ENCODE measurements at places on chromosomes 5 and 9.

GRCh38 chr5:73909474-73909873 is 283.5 kb downstream of the ARHGEF28 start:
- no peak for DNase-seq

- no peak for DNase-seq
These were observed 14.6 kb downstream of the USP20 start for GRCh38 chr9:129849901-129850300.

GRCh38 chr9:121107881-121108280 is 33.1 kb downstream of the CNTRL start:
- DNase-seq, result no peak

GRCh38 chr9:131537946-131538345 is 6.9 kb upstream of the UCK1 start:
- no peak for DNase-seq

DNA sequence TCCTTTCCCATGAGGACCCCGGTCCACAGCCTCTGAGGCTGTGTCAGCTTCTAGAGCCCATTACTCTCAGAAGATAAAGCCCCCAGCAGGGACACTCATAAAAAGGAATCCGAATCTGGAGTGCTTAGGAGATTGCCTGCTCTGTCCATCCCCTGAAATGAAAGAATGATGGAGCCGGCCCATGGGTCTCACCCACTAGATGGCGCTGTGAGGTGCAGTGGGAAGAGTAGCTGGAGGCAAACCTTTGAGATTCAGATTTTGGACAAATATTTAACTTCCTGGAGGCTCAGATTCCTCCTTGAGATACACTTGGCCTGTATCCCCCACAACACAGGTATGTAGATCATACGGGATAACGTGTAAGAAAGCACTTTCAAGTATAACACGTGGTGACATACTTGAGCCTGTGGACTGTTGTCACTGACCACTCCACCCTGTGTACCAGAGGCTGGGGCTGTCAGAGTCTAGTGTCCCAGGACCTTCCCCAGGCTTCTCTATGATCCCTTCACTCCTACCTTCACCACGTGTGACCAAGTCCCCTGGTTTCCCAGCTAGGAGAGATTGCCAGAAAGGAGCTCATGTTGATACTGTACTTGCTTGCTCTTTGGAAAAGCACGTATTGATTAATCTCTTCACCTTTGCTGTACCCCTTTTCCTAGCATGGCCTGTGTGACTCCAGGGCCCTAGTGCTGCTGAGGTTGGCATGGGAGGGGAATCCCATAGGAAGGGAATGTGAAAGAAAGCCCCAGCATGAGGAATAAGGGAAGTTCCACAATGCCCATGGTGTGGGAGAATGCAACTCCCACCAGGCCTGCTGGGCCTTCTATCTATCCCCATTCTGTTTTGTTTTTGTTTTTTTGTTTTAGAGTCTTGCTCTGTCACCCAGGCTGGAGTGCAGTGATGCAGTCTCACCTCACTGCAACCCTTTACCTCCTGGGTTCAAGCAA is 32.1 kb downstream of the TRMO start:
- peak; percentile 24 for DNase-seq

DNA sequence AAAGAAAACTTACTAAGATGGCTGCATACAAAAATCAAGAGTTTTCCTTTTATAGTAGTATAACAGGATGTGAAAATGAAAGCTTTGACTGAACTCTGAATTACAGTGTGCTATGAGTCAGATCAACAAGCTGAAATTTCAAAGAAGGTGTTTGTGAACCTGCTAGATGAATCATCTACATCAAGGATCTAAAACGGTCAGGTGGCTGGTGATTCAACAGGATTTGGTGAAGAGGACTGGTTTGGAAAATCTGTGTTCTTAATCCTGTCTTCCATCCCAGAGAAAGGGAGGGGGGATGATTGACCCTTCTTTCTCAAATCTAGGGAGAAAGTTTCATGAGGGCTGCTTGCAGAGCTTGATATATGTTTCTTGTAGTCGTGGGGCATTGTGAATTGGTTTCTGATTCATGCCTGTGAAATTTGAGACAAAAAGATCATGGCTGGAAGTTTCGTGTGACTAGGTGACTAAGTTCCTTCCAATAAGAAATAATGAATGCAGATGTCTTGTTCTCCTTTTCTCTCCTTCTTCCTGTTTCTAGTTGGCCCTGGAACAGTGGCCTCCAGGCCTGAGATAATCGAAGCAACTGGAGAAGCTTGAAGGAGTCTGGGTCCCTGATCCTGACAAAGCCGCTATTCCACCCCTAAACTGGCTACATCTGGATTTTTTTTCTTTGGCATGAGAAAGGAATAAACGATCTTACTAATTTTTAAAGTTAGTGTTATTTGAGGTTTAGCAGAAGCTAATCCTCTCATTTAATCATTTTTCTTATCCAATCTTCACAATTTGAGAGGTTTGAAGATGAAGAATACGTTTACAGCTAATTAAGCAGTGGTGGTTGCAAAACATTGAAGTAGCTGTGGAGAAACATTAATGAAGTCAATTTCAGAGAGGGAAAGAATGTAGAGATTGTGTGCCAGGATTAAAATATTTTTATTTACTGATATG is 67.2 kb downstream of the MRPS30 start:
- DNase-seq, result no peak

DNA sequence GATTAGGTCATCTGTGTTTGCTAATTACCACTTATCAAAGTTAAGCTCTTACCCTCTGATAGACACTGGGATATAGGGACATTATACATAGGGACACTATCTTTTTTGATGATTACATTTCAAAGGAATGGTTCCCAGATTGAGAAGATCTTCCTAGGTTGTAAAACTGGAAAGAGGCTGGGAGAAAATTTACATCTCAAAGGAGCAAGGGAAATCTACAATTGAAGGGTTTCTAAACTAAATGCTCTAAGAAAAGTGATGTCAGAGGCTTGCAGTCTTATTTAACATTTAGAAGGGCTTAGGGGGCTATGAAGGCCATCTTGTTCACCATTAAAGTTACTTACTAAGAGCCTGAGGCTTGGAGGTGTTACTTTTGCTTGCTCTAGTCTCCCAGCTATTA is 242.8 kb downstream of the PRR16 start:
- no peak for DNase-seq

DNA sequence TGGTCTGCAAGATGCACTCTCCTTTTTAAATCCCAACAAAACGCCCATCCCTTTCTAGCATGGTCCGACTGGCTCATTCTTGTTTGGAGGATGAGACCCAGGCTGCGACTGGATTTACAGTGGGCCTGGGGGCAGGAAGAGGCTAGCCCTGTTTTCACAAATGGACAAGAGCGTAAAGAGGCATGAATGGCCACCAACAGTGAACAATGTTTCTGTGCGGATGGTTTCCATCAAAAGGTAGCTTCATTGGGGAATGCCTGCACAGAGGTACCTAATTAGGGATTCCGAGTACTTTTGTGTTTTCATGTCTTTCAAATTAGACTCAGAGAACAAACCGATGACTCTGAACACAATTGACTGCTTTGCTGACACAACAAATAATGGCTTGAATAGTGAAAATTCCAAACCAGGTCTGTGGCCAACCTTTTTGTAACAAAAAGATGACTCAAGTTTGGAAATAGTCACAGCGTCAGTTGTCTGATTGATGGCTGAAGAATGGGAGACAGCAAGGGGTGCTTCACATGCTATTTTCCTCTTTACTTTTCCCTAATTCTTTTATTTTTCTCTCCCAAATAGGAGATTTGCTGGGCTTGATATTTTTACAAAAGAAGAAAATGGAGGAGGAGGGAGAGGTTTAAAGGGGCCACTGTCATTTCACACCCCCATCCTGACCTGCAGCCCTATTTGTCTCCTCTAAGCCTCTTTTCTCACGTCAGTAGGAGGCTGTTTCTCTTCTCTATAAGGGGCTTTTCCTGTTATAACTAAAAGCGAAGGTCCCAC is 208.1 kb upstream of the S1PR3 start:
- no peak for DNase-seq

DNA sequence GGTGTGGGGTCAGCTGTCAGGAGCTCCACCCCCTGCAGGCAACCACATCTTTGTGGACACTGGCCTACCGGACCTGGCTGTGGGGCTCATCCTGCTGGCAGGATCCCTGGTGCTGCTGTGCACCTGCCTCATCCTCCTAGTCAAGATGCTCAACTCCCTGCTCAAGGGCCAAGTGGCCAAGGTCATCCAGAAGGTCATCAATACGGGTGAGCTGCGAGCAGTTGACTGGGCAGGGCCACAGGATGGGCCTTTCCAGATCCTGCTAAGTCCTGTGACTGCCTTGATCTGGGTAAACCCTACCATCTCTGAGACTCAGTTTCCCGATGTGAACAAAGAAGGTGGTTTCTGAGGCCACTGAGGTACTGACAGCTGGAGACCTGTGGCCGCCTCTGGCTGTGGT is 6.5 kb downstream of the PFN3 start:
- no peak for DNase-seq

- DNase-seq, result no peak
These were observed 71.2 kb downstream of the TENT4A start for GRCh38 chr5:6784481-6784880.

- no peak for DNase-seq
These were observed 289.4 kb upstream of the DAB2 start for GRCh38 chr5:39714036-39714698.

DNA sequence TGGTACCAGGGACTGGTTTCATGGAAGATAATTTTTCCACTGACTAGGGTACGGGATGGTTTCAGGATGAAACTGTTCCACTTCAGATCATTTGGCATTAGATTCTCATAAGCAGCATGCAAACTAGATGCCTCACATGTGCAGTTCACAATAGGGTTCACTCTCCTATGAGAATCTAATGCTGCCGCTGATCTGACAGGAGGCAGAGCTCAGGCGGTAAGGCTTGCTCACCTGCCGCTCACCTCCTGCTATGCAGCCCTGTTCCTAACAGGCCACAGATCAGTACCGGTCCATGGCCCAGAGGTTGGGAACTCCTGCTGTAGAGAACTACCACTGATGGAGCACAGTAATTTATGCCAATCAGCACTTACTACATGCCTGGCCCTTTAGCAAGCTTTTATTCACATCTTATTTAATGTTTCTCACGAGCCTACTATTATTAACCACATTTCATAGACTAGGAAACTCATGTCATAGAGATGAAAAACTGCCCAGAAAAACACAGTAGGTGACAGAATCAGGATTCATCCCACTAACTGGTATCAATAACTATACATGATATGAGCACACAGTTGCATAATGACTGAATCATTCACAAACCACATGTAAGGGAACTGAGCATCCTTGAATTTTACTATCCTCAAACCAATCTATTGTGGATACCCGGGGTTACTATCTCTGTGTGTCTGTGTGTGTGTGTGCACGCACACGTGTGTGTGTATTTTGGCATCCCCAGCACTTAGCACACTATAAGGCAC is 46.5 kb downstream of the SVEP1 start:
- DNase-seq, result no peak

- DNase-seq, result no peak
These were observed 2.6 kb downstream of the UBTD2 start for GRCh38 chr5:172280929-172281328.

- no peak for DNase-seq
These were observed 179.2 kb downstream of the FBN2 start for GRCh38 chr5:128358826-128359225.

GRCh38 chr5:34026089-34026761 is 16.8 kb downstream of the C1QTNF3 start:
- DNase-seq, result no peak

GRCh38 chr5:153755913-153756500 is 265.5 kb downstream of the GRIA1 start:
- no peak for DNase-seq

DNA sequence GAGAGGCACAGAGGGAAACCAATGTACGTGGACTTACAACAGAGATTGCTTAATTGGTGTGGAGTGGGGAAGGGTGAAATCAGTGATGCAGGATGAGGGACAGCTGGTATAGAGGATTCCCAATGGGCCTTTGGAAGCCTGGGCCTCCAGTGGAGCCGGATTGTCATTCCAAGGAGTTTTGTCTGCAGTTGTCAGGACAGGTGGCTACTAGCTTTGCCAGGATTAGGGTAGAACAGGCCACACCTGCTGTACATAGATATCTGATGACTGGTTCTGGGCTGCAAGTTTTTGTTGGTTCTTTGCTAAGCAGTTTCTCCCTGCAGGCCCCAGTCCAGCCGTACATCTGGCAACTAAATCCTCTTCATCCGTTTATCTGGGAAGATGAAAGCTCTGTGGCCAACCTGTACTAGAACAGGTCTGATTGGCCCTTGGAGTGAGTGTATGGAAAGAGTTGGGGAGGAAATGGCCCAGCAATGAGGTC is 4.2 kb downstream of the SKP2 start:
- no peak for DNase-seq

- no peak for DNase-seq
These were observed 32.3 kb upstream of the NIPBL start for GRCh38 chr5:36844305-36844704.

- DNase-seq, result no peak
These were observed 22.6 kb upstream of the TTC39B start for GRCh38 chr9:15329539-15330109.

- no peak for DNase-seq
These were observed 419.4 kb upstream of the CLINT1 start for GRCh38 chr5:158278216-158278925.

DNA sequence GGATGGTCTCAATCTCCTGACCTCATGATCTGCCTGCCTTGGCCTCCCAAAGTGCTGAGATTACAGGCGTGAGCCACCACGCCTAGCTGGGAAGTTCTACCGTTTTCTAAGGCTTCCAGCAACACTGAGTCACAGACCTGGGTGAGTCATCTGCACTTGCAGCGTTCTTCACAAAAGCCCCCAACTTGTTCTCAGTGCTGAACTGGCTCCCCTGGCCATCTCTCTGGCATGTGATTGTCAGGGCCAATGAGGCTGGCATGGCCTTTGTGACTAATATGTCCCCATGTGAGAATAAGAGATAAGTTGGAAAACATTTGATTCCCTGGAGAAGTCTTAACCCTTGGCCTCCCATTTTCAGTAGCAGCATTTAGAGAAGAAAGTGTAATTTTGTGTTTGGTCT is 124.4 kb downstream of the WDR41 start:
- DNase-seq, result no peak

DNA sequence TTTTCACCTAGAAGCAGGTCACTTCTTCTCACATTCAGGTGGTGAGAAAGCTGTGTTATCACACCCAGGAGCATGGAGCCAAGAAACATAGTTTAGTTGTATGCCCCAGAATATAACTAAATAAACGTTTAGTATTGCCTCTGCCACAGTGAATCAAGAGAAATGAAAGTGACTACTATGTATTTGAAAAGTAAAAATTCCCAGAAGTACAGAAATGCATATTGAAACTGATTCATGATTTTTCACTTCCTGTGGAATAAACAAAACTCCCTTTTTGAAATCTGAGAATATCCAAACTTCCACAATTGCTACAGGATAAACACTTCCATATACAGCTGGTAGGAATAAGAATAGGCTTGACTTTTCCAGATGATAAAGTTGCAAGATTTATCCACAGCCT is 15.3 kb upstream of the NINJ1 start:
- DNase-seq, result no peak

DNA sequence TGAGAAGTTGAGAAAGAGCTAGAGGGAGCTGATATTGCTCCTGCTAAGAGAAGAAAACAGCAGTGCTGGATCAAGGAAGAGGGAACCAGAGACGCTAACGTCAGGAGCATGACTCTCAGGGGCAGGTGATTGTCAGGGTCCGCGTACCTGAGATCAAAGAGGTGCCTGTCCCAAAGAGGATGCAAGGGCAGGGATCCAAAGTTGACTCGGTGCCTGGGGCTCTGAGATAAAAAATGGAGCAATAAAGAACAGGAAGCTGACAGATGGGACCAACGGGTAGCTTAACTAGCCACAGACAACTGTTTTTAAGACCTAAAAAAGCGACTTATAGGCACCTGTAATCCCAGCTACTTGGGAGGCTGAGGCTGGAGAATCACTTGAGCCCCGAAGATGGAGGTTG is 517.8 kb downstream of the IRX1 start:
- no peak for DNase-seq
